D341Med (cell line): ENCODE measurements at places on chromosomes 7 and 10.

GRCh38 chr7:44046321-44047061 lies 2.0 kb downstream of the DBNL start:
- DNase-seq = no peak

DNA sequence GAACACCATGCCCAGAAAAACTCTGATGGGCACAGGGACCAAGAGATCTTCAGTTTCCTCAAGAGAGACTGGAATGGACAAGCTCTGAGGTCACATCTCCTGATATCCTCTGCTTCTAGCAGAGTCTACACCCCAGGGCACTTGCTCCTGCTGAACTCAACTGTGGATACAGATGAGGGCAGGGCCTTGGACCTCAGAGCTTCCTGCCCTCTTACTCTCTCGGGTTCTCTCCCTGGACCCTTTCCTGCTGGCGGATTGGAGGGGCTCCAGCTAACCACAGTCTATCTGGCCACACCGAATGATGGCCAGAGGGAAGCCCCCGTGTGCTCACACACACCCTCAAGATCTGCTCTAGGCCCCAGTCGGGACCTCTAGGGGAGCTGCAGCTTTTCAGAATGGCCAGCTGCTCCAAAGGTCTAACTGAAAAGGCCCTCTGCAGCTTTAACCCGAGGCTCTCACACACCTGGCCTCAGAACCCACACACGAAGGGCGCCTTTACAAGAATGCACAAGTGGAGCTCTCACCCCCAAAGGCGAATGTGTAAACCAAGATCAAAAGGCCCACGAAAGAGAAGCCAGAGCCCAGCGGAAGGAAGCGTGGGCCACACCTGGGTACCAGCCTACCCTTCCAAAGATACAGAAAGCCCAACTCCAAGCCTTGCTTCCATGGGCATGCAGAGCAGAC lies 65.5 kb downstream of the FAM53B start:
- no peak for DNase-seq

- DNase-seq = no peak
These were observed 15.3 kb upstream of the PAX2 start for GRCh38 chr10:100729862-100730724.

GRCh38 chr10:99944860-99945259 lies 64.9 kb downstream of the DNMBP start:
- no peak for DNase-seq

DNA sequence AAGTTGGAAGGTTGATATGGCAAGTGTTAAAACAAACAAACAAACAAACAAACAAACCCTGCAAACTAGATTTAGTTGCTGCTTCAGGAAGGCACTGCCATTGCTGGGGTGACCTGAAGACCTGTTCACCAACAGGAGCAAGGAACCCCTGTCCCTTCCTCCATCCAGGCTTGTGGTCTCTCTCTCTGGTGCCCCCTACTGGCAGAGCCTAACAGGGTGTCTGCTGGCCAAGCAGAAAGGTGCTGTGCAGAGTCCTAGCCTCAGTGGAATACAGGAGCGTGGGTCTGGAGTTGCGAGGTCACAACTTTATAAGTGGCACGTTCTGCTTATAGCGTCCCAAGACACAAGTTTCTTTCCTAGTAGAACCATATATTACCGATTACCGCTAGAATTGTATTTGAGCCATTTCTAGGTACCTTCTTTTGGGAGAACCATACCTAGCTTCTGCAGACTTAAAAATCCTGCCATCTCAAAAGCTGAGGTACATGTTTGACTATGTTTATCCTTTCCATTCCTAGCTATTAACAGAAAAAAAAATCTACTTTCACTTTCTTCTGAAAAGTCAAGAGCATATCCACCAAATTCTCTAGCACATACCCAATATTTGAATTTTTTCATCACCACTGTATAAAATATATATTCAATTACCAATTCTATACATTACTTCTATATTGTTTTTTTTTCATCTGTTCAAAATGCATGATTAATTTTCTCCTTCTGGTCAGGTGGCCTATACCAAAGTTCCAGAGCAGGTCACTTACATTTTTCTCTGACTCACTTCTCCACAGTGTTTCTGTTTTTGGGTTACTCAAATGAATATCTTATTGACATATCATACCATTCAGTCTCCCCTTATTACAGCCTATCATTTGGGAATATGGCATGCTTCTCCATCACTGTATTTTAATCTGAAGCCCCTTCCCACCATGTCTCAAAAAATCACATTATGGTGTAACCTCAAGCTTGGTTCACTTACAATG lies 29.1 kb upstream of the CALD1 start:
- DNase-seq = peak; percentile 65

GRCh38 chr7:76286842-76287403 lies 15.6 kb upstream of the HSPB1 start:
- DNase-seq = no peak

- no peak for DNase-seq
These were observed 84.2 kb downstream of the CACNA2D1 start for GRCh38 chr7:82359426-82359825.

- DNase-seq = no peak
These were observed 305.1 kb downstream of the PTPRN2 start for GRCh38 chr7:158282461-158283001.

GRCh38 chr7:106588422-106589197 lies 72.3 kb downstream of the CCDC71L start:
- no peak for DNase-seq
